ENCODE measurements at places on chromosomes 5 and 9. TPM values are rescaled to one million over a fixed set of nuclear protein-coding genes. Genes with fewer than 3 reads are reported as not detected.
A peak's percentile ranks its signal among the peaks of the same experiment; 100 is the strongest.

Gene PCDHB3
- total RNA-seq: 7.8 TPM

Gene PCDHGA6
- 4.9 TPM for total RNA-seq

Gene INSL4
- not detected for total RNA-seq

Gene MARCHF11
- total RNA-seq: not detected

Gene RPL7A
- 1,412 TPM for total RNA-seq

Gene SPAG8
- total RNA-seq: 20.6 TPM

Gene MARCHF3
- total RNA-seq: 17.0 TPM

Gene TAS2R1
- total RNA-seq: not detected

Gene SFXN1
- total RNA-seq: 19.8 TPM

Gene BAG1
- 84.1 TPM for total RNA-seq

DNA sequence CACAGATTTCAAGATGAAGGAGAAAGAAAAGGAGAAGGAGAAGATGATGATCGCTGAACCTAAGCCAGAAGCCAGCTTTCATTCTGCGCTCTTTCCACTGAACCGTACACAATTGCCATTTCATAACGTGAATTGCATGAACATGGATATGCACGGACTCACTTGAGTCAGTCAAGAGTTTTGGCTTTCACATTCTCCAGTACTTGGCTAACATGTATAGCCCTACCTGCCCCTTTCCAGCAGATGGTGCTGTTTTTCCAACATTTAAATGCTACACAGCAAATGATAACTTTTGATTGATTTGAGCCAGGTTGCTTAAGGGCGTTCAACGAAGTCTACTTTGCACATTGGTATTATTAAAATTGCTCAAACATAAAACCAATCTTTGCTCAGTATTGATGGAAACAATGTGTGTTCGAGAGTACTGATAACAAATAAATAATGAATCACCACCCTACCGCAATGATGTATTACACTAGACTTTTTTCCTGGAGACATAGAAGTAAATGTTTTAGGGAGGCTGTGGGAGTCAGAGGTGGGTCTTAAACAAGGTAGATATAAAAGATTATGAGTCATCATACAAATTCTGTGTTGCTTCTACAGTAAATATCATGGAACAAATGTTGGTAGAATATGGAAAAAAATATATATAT, 196.4 kb downstream of the TRPM3 start:
- H3K4me1 ChIP-seq: no peaks in the 10 kb centered on the region
- peak; percentile 54 for DNase-seq
- no peaks in the 10 kb centered on the region for H3K27me3 ChIP-seq
- no peak overlapping the region for H3K4me3 ChIP-seq
- no peak overlapping the region for H3K27ac ChIP-seq
- no peaks in the 10 kb centered on the region for H3K36me3 ChIP-seq

GRCh38 chr5:137026296-137026695, 472.8 kb downstream of the SPOCK1 start:
- no peaks in the 10 kb centered on the region for H3K27me3 ChIP-seq
- no peak overlapping the region for H3K4me3 ChIP-seq

- no peak overlapping the region for H3K4me3 ChIP-seq
- H3K27ac ChIP-seq: peak overlapping the region; percentile 66
- H3K4me1 ChIP-seq: no peaks in the 10 kb centered on the region
- H3K36me3 ChIP-seq: no peaks in the 10 kb centered on the region
- H3K27me3 ChIP-seq: no peaks in the 10 kb centered on the region
- no peak for DNase-seq
Measured at GRCh38 chr5:66974256-66974655, 222.3 kb downstream of the CD180 start.

- DNase-seq: peak; percentile 79
- H3K27ac ChIP-seq: no peak within 1 kb of the TSS
- no peaks in the 10 kb centered on the region for H3K27me3 ChIP-seq
- H3K4me1 ChIP-seq: no peaks in the 10 kb centered on the region
Measured at GRCh38 chr9:131096269-131097125, at the start of gene AIF1L. Gene AIF1L (plus strand): TSS chr9:131096531. CDS start chr9:131096630, 99 bp downstream.

- H3K36me3 ChIP-seq: peaks cover 7% of the 10 kb centered on the region
- peak; percentile 63 for DNase-seq
- H3K4me1 ChIP-seq: no peaks in the 10 kb centered on the region
- no peak overlapping the region for H3K4me3 ChIP-seq
Measured at GRCh38 chr9:109923471-109923760, 143.4 kb downstream of the PALM2AKAP2 start.

DNA sequence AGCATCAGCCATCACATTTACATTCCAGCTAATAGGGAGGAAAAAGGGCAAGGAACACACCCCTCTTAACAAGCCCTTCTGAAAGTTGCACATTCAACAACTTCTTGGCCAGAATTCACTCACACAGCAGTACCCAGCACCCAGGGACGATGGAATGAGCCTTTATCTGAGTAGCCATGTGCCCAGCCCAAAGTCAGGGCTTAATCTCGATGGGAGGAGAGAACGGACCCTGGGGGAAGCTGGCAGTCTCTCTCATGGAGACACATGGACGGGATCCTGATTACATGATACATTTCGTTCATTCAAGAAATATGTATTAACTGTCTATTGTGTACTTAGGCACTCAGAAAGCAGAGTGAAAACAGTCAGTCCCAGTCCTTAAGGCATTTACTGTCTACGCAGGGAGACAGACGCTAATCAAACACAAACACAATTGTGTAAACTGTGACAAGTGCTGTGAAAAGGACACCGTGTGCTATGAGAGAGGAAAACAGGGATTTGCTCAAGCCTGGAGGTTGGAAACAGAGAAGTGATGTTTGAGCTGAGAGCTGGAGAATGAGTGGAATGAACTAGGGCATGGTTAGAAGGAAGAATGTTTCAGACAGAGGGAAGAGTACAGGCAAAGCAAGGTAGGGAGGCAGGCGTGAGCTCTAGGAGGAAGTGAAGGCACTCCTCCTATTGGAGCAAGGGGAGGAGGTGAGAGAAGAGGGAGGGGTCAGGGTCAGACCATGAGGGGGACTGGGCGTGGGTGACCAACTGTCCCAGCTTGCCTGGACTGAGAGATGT, 7.4 kb downstream of the OTULINL start:
- H3K36me3 ChIP-seq: no peaks in the 10 kb centered on the region
- no peak overlapping the region for H3K4me3 ChIP-seq
- no peak for DNase-seq
- H3K4me1 ChIP-seq: no peaks in the 10 kb centered on the region

GRCh38 chr5:16454686-16455085, 10.9 kb downstream of the ZNF622 start:
- H3K36me3 ChIP-seq: peaks cover 41% of the 10 kb centered on the region
- H3K27me3 ChIP-seq: no peaks in the 10 kb centered on the region
- peaks cover 17% of the 10 kb centered on the region for H3K4me1 ChIP-seq

DNA sequence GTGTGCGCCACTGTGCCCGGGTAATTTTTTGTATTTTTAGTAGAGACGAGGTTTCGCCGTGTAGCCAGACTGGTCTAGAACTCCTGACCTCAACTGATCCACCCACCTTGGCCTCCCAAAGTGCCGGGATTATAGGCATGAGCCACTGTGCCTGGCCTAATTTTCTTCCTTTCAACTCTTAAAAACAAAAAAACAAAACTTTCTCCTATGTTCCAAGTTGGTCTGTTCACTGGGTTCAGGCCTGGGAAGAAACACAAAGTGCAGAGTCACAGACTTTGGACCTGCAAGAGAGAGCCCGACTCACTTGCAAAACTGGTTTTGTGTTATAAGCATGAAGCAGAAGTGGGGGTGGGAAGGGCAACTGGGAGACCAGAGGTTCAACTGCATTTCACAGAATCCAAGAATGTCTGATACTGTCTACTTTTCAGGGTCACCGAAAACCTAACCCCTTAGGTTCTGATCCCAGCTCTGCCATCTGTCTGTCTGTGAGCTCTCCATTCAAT, 5.2 kb upstream of the HDHD3 start:
- no peak overlapping the region for H3K27ac ChIP-seq
- DNase-seq: peak; percentile 55
- no peaks in the 10 kb centered on the region for H3K4me1 ChIP-seq

DNA sequence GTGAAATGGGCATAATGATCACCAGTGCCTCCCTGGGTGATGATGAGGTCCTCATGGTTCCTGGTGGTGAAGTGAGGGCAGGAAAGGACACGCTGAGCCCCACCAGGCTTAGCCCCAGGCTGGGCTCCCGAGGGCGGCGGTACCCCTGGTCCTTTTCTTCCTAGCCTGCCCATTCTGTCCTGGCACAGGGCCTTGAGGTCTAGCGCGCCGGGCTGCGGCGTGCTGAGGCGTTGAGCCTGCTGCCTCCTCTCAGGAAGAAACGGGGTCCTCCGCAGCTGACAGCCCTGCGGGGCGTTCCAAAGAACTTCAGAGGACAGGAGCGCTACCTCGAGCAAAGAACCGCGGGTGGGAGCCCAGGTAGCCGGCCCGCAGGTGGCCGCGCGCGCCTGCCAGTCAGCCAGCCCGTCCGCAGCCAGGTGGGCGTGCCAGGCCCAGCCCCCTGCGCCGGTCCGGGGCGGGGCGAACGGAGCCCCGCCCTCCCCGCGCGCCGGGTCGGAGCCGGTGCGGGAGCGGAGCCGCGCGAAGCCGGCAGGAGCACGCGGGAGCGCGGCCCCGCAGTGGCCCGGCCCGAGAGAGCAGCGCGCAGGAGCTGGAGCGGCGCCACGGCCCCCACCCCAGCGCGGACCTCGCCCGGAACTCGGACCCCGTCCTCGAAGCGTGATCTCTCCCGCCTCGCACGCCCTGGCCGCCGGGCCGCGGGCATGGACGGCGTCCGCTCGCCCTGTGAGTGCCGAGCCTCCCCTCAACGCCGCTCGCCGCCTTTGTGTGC, at the start of gene WNK2:
Gene WNK2, plus strand, starts transcription at position 477 of the 769 bp plus-strand sequence. CDS start 791 bp downstream, outside the sequence.
- H3K4me3 ChIP-seq: peak within 1 kb of the TSS; percentile 41
- H3K36me3 ChIP-seq: no peaks in the 10 kb centered on the region
- DNase-seq: peak; percentile 35
- peaks cover 5% of the 10 kb centered on the region for H3K4me1 ChIP-seq

DNA sequence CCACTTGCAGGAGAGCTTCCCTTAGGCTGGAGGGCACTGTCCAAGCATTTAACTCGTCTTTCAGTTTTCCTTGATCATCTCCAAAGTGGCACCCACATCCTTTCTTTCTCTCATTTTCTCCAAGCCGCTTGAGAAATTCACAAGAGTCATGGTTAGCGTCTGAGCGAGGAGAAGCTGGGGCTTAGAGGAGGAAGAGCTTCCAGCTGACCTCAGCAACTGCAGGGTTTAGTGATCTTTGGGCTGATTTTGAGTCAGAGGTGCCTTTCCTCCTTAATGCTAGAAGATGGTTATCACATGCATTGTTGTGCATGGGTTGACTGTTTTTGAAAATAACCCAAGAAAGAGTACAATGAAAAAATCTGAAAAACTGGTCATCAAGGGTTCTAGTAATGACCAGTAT, 134.7 kb downstream of the GADD45G start:
- no peak overlapping the region for H3K4me3 ChIP-seq
- H3K27ac ChIP-seq: no peak overlapping the region
- no peaks in the 10 kb centered on the region for H3K36me3 ChIP-seq
- DNase-seq: no peak

DNA sequence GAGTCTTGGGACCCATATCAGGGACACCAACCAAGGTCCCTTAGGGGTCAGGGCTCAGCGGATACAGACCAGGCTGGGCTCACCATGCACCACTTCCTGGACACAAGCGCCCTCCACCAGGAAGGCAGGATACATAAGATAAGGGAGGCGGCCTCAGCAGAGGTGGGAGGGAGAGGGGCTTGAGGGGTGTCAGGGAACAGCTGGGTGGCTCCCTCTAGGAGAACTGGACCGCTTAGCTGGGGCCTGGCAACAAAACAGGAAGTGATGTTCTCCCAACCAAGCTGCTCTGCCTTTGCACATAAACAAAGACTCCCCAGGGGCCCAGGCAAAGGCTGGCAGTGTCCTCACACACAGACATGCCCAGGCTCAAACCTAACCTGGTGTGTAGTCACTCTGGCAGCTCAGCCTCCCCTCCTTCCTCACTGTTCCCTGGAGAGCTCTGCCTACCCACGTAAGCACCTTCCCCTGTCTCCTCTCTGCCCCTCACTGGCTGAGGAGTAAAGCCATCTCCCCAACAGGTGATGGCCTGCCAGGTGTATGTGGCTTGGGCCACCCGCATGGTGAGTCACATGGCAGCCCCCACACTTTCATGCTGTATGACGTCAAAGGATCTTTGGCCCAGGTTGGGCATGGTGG, 5.8 kb upstream of the BICD2 start:
- no peak for DNase-seq
- H3K27ac ChIP-seq: peak overlapping the region; percentile 64
- no peaks in the 10 kb centered on the region for H3K27me3 ChIP-seq

DNA sequence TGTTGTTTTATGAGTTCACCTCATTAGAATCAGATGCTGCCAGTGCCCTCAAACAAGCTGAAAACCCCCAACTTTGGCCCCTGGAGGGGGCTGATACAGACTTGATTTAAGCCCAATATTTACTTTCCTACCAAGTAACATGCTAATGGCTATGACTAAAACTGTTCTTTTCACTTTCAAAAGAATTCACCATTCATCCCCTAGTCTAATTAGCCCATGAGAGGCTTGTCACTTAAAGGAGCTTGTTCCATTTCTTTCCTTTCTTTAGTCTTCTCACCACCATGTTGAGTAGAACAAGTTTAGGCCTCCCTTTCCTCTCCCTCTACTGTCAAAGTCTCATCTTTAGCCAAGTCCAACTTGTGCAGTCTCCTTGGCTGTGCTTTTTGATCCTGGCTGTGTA, 50.4 kb downstream of the EPB41L4B start:
- no peaks in the 10 kb centered on the region for H3K4me1 ChIP-seq
- H3K27ac ChIP-seq: no peak overlapping the region
- DNase-seq: no peak
- no peak overlapping the region for H3K4me3 ChIP-seq

GRCh38 chr5:122202952-122203351, 73.6 kb downstream of the ZNF474 start:
- no peaks in the 10 kb centered on the region for H3K27me3 ChIP-seq
- H3K4me1 ChIP-seq: no peaks in the 10 kb centered on the region
- H3K27ac ChIP-seq: no peak overlapping the region

GRCh38 chr5:88556406-88556805, 287.8 kb upstream of the TMEM161B start:
- DNase-seq: no peak
- H3K27me3 ChIP-seq: no peaks in the 10 kb centered on the region
- no peaks in the 10 kb centered on the region for H3K36me3 ChIP-seq
- H3K4me3 ChIP-seq: no peak overlapping the region
- no peak overlapping the region for H3K27ac ChIP-seq
- H3K4me1 ChIP-seq: no peaks in the 10 kb centered on the region

DNA sequence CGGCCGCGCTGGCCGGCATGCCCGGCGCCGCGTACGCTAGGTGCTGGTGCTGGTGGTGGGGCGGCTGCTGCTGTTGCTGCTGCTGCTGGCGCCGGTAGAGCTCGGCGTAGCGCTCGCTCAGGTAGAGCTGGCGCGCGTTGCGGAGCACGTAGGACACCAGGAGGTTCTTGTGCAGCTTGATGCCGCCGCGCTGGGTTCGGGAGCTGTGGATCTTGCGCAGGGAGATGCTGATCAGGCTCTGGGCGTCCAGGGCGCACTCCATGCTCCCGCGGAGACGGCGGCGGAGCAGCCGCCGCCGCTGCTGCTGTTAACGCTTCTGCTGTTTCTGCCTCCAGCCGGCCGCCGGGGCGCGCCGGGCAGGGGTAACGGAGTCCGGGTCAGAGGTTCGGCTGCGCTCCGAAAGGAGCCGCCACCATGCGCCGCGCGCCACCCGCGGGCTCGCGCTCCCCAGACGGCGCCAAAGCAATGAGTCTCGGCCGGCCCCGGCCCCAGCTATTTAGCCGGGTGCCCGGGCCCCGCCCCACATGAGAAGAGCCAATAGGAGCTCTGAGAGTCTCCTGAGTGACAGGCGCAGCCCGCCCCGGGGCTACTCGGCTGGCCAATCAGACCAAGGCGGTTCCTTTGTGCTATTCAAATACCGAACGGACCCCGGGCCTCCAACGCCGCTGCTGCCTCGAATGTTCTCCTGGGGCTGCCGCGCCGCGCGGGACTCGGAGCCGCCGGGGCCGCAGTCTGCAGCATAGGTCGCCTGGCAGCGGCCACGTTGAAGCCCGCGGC, at the start of gene IER5L:
Gene IER5L, minus strand, starts transcription at position 471 of the 777 bp plus-strand sequence. Its CDS starts 209 bp downstream, at position 262.
- H3K27me3 ChIP-seq: no peaks in the 10 kb centered on the region
- DNase-seq: peak; percentile 98
- H3K36me3 ChIP-seq: no peaks in the 10 kb centered on the region
- H3K4me3 ChIP-seq: peak within 1 kb of the TSS; percentile 89
- H3K27ac ChIP-seq: peak within 1 kb of the TSS; percentile 95

Measured in lung (tissue), 17 donors.